A549 treated with RU486 at 1 μM for 4 hours (cell line): ENCODE measurements at places on chromosomes 16 and 17. TPM values are rescaled to one million over a fixed set of nuclear protein-coding genes. Genes with fewer than 3 reads are reported as not detected.

GFAP gene
- 0.29 to 1.3 TPM (median 0.61 TPM) in 5 replicates for total RNA-seq

PDE6G gene
- total RNA-seq: 1.5 to 3.6 TPM (median 2.2 TPM) in 5 replicates

SLC5A2 gene
- total RNA-seq: 0.13 to 0.29 TPM in 2 of 5 replicates, not detected in the others

TRAF4 gene
- total RNA-seq: 51.5 to 88.4 TPM (median 76.8 TPM) in 5 replicates

WNK4 gene
- 0.85 to 1.7 TPM (median 1.4 TPM) in 5 replicates for total RNA-seq
